ENCODE measurements at places on chromosomes 13 and 19.

- no peak for DNase-seq
Measured at GRCh38 chr19:37874784-37875183, 31.6 kb downstream of the WDR87 start.

DNA sequence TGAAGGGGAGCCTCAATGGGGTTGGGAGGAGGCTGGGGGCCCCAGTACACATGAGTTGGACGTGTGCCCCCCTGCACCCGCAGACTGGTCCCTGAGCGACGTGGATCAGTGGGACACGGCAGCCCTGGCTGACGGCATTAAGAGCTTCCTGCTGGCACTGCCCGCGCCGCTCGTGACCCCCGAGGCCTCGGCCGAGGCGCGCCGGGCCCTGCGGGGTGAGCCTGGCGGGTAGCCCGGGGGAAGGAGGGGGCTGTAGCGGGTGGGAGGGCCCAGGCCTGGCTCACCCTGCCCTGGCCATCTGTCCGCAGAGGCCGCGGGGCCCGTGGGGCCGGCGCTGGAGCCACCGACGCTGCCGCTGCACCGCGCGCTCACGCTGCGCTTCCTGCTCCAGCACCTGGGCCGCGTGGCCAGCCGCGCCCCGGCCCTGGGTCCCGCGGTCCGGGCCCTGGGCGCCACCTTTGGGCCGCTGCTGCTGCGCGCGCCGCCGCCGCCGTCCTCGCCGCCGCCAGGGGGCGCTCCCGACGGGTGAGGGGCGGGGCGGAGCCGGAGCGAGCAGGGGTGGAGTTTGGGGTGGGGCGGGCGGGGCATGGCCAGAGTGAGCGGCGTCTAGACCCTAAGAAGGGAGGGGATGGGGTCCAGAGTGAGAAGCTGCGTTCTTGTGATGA is 8.1 kb downstream of the PIK3R2 start:
- DNase-seq: no peak

- DNase-seq: peak; percentile 53
Measured at GRCh38 chr19:58380037-58380661, 681 bp downstream of the ZNF837 start.

DNA sequence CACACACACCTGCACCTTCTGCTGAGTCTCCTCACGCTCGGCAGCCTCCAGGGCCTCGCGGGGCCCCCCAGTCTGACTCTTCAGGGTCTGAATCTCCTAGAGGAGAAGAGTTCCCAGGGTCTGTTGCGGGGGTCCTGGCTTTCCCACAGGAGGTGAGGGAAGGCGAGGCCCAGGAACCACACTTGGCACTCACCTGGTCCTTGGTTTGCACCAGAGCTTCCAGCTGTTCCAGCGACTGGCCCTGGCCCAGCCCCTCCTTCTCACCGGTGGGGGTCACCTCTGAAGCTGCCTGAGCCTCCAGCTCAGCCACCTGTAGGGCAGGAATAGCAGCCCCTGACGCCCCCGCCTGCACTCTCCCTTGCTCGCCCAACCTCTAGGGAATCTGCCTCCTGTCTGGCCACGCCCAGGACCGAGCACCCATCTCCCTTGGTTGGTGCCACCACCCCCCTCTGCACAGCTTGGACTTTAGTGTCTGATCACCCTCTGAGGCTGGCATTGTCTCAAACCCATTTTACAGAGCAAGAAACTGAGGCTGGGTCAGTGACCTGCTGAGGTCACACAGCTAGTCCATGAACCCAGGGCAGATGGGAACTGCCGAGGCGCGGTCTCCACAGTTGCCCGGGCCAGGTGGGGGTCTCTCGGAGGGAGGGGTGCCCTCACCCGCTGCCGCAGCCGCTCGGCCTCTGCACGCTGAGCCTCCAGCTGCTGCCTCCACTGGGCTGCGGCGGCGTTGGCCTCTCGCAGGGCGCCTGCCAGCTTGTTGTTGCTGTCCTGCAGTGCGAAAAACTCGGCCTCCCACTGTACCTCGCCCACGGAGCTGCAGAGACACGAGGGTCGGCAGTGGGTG is 9.5 kb downstream of the HOMER3 start:
- no peak for DNase-seq

- DNase-seq: no peak
Measured at GRCh38 chr13:85896516-85897450, 97.6 kb upstream of the SLITRK6 start.

DNA sequence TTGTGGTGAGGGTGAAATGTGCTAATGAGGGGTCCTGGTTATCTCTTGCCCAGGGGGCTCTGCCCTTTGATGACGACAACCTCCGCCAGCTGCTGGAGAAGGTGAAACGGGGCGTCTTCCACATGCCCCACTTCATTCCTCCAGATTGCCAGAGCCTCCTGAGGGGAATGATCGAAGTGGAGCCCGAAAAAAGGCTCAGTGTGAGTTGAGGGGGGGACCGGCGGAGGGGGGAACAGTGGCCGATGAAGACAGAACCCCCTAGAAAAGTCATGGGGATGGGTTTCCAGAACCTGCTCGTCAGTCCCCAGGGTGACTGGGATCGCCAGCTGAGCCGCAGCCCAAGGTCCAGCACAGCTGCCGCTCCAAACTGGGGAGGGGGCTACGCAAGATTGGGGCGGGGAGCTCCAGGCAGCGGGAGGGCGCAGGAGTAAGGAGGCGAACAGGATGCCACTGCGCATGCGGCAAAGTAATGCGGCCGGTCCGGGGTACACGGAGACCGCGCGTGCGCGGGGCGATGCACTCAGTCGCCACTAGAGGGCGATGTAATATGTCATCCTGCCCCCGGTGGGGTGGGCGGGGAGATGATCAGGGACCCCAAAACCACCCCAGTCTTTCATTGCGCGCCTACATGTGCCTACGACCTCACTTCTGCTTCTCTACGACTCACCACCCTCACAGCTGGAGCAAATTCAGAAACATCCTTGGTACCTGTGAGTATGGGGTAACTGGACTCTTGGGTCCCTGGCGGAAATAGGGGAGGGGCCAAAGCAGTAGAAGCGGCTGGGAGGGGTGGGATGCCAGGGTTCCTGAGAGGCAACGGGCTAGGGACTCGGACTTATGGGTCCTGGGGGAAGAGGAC is 17.9 kb downstream of the BRSK1 start:
- peak; percentile 69 for DNase-seq
